Stimulated activated CD4-positive, alpha-beta T cell treated with anti-CD3 and anti-CD28 coated beads, Interleukin-1b, Interleukin-23, amount 100 ng/mL, for 1 hour (primary cell): ENCODE measurements at places on chromosomes 5 and 9.

DNA sequence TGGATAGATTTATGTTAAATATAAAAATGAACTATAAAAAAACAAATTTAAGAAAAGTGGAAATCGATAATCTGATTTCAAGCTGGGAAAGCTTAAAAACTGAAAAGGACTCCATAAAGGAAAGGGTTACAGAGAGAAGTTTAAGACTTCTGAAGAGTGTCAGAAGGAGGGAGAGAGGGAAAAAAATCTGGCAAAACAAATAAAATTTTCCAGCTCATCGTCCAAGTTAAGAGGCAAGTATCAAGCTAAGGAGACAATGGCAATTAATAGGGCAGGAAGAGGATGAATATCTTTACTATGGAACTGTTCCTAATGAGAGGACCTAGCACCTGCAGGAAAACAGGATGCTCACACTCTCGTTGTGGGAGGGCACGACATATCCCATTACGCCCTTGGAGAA, 20.5 kb upstream of the HEXB start:
- no peak for DNase-seq

DNA sequence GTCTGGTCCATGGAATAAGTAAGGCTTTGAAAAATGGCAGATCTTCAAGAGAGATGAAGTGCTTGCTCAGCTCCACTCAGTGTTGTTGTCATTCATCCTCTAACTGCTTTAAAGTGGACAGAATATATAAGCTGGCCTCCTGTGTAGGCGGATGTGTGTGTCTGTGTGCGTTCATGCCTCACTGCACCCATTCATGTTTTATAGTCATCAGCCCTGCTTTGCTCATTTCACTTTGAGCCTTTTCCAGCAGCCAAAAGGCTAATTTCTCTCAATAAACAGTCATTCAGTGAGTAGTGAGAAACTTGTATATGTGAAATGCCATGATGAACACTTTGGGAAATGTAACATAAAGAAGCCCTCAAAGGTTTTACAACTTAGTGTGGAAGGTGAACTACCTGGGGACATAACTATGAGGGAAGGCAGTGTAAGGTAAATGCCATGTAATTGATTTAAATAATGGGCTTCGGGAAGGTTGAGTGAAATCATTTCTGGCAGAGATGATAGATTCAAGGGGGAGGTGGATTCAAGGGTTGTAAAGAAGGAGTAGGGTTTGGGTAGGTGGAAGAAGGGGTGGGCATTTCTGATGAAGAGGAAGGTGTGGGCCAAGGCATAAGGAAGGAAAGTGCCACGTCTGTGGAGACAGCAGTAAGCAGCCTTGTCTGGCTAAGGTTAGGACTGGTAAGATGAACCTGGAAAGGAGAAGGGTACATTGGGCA, 15.7 kb downstream of the TTC23L start:
- no peak for DNase-seq

DNA sequence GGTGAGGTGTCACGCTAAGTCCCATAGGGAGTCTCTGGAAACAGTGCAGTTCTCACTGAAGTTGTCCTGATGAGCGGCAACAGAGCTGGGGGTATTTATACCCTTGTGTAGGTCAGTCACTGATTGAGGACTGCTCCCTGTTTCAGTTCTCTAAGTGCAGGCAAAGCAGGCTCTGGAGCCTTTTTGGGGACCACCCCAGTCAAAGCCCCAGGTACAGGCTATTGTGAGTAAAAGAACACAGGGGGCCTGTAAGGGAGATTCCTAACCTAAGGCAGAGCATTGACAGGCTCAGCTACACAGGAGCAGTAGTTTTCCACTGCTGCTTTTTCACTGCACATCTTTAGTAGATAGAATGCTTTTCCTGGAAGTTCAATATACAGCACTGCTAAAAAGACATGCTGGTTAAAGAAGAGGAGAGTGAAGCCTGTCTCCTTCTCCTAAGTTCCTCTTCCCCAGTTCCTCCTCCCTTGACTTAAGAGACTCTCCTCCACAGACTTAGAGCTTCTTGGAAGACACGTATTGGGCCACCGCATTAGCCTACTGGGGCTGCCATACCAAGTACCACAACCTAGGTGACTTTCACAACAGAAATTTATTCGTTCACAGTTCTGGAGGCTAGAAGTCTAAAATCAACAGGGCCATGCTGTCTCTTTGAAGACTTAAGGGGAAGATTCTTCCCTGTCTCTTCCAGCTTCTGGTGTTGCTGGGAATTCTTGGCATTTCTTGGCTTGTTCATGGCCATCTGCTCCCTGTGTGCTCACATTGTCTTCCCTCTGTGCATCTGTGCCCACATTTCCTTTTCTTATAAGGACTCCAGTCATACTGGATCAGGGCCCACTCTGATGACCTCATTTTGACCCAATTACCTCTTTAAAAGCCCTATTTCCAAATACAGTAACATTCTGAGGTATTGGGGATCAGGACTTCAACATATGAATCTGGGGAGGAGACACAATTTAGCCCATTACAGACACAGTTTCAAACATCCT, 221.0 kb downstream of the ESM1 start:
- no peak for DNase-seq

GRCh38 chr9:136391737-136392537, 8.0 kb downstream of the SNAPC4 start:
- no peak for DNase-seq

- no peak for DNase-seq
Measured at GRCh38 chr5:87151547-87151946, 116.1 kb upstream of the RASA1 start.
